ENCODE measurements at places on chromosomes 16 and 17.

GRCh38 chr17:17480593-17481148 is 3.9 kb downstream of the MED9 start:
- no peak for DNase-seq

DNA sequence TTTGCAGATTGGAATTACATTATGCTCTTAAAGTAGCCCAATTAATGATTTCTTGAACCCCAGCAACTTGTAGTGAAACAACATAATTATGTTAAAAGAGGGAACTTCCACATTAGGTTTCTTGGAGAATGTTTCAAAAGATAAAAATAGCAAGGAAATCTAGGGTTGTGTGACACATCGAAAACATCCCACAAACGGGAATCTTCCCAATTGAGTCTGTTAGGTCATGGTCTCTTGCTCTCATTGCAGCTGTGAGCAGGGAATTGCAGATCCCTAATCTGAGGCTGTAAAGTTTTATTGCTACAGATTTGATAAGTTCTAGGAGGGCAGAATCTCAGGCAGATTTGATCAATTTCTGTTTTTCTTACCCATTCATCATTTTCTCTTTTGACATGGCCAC is 6.7 kb upstream of the LPO start:
- DNase-seq: no peak

DNA sequence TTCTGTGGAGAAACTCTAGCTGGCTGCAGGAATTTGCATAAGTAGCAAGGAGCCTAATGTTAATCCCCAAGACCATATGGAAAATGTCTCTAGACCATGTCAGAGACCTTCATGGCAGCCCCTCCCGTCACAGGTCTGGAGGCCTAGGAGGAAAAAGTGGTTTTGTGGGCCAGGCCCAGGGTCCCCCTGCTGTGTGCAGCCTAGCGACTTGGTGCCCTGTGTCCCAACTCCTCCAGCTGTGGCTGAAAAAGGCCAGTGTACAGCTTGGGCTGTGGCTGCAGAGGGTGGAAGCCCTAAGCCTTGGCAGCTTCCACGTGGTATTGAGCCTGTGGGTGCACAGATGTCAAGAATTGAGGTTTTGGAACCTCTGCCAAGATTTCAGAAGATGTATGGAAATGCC is 306.9 kb upstream of the CA10 start:
- no peak for DNase-seq

GRCh38 chr16:85213926-85214675 is 101.8 kb upstream of the CIBAR2 start:
- no peak for DNase-seq

DNA sequence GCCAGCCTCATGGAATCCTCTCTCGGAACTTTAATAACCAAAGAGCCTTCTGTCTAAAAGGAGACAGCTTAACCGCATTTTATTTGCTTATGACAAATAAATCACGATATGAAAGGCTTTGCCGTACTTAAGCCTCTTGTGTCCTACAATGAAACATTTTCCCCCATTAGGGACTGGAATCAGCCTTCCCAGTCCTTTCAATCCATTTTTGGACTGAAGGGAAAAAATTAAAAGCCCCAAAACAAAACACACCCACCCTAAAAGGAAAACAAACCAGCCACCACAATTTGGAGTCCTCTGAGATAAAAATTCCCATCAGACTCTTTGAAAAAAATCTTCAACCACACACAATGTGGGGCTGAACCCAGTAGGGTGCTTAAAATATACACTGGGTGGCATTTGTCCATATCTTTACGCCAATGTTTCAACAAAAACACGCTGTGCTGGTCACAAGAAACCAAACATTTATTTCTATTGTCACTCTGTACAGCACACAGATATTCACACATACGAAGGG is 3.0 kb downstream of the HOXB4 start:
- no peak for DNase-seq

DNA sequence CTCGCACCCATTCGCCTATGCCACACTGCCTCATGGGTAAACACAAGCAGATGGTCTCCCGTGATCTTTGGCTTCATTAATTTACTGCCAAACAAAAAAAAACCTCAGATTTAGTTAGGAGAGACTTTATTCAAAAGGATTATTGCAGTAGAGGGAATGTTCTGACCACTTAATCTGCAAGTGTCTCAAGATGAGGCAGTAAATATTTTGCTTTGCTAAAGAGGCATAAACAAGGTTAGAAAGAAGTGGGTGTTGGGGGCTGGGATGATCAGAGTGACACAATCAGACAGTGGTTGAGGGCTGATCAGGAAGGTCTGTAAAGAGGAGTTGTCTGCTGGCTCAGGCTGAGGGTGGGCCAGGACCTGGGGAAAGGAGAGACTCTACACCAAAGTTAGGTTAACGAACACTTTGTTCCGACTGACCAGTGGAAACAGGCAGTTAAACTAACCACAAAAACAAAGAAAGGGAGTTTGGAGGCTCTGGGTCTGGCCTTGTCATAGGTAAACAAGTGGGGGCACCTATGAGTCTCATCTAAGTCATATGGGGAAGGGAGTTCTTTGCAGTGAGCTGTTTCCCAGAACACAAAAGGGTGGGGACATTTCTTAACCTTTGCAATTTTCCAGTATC is 28.5 kb downstream of the HSD17B2 start:
- no peak for DNase-seq

DNA sequence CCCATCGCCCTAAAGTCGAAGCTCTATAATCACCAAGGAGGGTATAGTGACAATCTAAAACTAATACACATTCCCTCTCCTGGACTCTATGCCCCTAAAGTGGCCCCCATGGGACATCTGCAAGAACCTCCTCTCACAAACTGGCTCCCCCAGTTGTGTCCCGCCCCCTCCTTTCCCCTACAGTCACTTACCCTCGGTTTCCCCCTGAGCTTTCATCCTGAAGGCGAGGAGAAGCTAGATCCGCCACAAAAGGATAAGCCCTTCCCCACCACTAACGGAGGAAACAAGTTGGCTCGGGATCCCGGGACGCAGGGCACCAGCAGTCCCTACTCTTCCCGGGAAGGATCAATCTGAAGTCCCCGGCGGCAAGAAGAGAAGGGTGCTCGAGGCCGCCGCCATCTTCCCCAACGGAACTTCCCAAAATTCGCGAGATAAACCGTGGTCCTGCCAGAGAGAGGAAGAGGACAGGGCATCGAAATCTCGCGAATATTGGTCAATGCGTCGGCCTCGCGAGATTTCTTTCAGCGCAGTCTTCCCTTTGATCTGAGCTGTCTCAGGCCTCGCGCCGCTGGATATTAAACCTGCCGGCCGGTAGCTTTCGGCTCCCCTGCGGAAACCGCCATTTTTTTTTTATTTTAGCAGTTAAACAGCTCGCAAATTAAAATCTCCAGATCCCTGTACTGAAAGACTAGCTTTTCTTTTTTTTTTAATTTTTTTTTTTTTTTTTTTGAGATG is at the start of gene MED1:
TSS of gene MED1 (minus strand) at position 417 of the 735 bp plus-strand sequence. CDS start at position 216, 201 bp downstream.
- peak; percentile 90 for DNase-seq

GRCh38 chr17:71405101-71405500 is 715.7 kb upstream of the SOX9 start:
- DNase-seq: no peak

- no peak for DNase-seq
These were observed 46.1 kb upstream of the NLK start for GRCh38 chr17:27996202-27997043.

DNA sequence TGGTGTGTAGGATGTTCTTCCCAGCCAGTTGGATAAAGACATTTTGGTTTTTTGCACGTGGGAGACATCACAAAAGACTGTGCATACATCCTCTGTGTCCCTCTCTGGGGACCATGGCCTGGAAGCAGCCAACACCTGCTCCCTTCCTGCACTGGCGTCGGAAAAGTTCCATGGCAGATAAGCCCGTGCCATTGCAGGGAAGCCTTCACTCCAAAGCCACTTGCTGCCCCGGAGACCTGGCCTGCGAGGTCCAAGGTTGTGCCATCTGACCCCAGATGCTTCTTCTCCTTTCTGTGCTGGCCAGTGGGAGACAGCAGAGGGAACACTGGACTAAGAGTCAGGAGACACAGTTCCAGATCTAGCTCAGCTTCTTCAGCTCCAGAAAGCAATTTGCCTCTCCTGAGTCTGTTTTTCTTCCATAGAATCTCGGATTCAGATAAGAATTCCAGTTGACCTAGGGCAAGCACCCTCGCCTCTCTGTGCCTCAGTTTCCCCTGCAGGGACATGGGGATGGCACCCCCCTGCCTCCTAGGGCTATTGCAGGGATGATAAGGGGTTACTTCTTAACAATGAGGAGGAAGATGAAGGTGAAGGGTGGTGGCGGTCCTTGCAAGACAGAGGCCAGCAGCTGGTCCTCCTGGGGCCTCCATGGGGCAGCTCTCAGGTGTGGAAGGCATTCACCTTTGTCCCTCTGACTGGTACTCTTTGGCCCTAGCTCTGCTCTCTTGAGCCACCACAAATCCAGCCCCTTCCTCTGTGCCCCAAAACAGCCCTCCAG is 134.2 kb downstream of the CMIP start:
- no peak for DNase-seq

GRCh38 chr17:59465949-59466307 is 99.5 kb upstream of the DHX40 start:
- no peak for DNase-seq

- DNase-seq: no peak
These were observed 17.1 kb downstream of the GGA3 start for GRCh38 chr17:75244133-75244866.

DNA sequence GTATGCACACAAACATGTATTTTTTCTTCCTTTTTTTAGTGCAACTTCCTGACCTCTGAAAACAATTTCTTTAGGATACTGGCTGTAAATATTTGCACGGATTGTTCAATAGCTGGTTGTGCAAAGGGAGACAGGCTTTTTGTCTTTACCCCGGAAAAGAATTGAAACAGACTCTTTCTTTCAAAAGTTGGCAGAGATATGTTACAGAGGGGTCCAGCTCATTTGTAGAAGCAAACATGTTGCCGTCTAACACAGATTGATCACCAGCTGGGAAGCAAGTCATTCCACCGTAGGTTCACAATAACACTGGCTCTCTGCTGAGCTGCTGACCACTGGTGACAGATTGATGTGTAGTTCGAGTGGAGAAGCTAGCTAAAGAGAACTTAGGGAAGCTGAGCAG is 130.9 kb downstream of the STX8 start:
- DNase-seq: no peak

DNA sequence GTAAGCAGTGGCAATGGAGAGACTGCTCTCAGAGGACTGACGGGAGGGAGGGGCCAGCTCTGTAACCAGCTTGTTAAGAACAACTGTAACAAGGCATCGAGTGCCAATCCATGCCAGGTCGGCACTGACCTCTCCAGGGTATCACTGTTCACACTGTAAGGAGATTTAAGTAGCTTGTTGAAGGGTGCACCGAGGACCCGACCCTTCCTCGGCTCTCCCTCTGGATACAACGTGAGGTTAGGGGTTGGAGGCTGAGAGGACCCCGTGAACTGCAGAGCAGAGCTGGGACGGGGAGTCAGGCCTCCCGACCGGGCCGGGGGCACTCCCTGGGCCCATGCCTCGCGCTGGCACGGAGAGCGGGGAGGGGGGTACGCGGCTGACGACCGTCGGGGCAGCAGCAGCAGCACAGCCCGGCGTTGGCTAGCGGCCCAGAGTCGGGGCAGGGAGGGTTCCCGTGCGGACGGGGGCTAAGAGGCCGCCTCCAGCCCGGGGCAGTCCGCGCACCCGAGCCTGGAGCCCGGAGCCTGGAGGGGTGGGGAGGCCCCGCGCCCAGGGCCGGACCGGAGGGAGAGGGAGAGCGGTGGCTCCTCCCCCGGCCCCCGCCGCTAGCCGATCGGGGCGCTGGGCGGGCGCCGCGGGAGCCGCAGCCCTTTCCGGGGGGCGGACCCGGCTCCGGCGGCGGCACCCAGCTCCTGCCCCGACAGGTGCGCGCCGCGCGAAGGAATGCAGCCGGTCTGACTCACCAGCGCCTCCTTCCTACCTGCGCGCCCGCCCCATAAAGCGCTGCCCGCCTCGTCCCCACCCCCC is at the start of gene ITGB4:
TSS of gene ITGB4 (plus strand) at position 804 of the 807 bp plus-strand sequence. CDS start 3,245 bp downstream, outside the sequence.
- DNase-seq: peak; percentile 53

DNA sequence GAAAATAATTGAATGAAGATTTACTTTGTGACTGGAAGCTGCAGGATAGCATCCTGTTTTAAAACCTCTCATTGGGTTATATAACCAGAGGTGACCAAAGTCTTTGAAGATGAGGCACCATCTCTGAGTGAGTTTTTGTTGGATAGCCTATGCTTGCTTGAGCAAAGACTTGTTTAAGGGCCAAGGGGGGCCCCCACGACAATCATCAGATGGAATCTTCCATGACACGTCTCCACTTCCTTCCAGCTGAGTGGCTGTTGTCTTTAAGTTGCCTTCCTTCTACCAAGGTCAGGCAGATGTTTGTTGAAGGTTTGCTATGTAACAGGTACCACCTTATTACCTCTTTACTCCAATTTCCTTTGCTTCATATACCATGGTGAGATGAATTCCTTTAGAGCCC is 188.8 kb downstream of the PRKCA start:
- no peak for DNase-seq

DNA sequence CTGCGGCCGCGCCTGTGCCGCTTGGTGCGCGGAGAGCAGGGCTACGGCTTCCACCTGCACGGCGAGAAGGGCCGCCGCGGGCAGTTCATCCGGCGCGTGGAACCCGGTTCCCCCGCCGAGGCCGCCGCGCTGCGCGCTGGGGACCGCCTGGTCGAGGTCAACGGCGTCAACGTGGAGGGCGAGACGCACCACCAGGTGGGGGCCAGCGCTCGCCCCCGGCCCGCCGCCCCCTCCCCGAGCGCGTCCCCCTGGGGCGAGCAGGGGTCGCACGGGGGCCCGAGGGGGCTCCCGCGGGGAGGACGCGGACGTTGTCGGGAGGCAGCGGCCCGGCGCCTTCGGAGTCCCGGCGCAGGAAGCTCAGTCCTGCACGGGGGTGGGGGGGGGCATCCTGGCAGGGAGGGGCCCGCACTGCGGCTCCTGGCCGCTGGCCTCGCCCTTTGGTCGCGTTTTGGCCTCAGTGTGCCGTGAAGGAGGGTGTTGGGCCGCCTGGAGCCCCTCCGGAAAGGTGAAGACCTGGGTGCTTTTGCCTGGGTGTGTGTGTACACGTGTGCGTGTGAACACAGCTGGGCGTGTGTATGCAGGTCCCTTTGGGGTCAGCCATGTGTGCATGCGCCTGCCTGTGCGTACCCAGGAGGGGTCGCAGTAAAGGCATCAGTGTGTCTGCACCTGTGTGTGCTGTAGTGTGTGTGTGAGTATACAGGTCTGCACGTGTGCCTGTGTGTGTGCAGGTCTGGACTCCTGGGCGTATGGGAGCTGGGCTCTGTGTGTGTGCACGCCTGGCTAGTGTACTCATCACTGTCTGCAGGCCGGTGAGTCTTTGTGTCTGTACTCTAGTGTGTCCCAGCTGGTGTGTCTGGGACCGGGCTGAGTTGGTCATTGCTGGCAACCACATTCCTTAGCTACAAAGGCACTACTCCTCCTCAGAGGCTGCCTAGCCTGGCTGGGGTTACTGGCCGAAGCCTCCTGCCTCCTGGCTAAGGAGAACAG is 615 bp downstream of the NHERF2 start:
- DNase-seq: no peak

GRCh38 chr17:41803049-41804020 is 8.4 kb downstream of the P3H4 start:
- no peak for DNase-seq

- DNase-seq: no peak
These were observed 297.0 kb downstream of the SEC14L1 start for GRCh38 chr17:77437747-77438146.

Data from activated CD4-positive, alpha-beta T cell treated with anti-CD3 and anti-CD28 coated beads, Interleukin-2, amount 50 U/mL, for 48 hours (primary cell).